ENCODE measurements at places on chromosomes 2 and 18. TPM values are rescaled to one million over a fixed set of nuclear protein-coding genes. Genes with fewer than 3 reads are reported as not detected.
A peak's percentile ranks its signal among the peaks of the same experiment; 100 is the strongest.

- H3K4me1 ChIP-seq: no peaks in the 10 kb centered on the region
- no peak for DNase-seq
- no peaks in the 10 kb centered on the region for H3K36me3 ChIP-seq
- no peak overlapping the region for H3K27ac ChIP-seq
These were observed 58.2 kb downstream of the KDM3A start for GRCh38 chr2:86499326-86499725.

DNA sequence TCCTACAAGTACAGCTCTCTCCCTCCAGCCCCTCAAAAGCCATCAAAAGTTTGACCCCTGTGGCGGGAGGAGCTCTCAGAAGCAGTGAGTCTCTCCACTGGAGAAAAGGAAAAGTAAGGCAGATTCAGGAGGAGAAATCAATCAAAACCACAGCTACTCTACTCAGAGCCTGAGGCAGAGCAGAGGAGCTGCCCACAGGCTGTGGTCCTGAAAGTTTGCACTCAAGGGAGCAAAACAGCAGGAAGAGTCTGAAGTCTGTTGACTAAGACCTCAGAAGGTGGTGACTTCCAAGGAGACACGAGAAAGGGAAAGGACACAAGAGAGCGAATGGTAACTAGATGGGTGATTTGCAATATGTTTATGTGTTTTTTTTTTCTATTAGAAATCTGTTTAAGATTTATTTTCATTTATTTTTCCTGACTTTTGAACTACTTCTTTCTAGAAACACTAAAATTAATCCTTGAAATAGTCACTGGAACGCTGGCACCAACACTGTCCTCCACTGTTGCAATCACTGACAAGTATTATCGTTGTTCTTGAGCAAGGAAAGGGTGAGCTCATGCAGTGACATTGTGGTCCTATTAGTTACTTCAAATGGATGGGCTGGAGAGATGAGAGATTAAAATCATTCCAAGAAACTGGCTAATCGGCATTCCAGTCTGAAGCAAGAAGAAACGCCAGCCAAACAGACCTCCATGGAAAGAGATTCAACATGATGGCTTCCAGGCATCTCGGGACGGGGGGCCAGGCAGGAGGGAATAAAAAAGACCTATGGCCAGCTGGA lies 35.8 kb downstream of the PID1 start:
- no peak overlapping the region for H3K4me3 ChIP-seq
- H3K36me3 ChIP-seq: peaks cover 3% of the 10 kb centered on the region
- no peak overlapping the region for H3K27ac ChIP-seq

- no peaks in the 10 kb centered on the region for H3K36me3 ChIP-seq
- H3K27ac ChIP-seq: no peak overlapping the region
- H3K27me3 ChIP-seq: no peaks in the 10 kb centered on the region
- DNase-seq: no peak
- no peak overlapping the region for H3K4me3 ChIP-seq
These were observed 8.4 kb upstream of the PLEK start for GRCh38 chr2:68356599-68357239.

DNA sequence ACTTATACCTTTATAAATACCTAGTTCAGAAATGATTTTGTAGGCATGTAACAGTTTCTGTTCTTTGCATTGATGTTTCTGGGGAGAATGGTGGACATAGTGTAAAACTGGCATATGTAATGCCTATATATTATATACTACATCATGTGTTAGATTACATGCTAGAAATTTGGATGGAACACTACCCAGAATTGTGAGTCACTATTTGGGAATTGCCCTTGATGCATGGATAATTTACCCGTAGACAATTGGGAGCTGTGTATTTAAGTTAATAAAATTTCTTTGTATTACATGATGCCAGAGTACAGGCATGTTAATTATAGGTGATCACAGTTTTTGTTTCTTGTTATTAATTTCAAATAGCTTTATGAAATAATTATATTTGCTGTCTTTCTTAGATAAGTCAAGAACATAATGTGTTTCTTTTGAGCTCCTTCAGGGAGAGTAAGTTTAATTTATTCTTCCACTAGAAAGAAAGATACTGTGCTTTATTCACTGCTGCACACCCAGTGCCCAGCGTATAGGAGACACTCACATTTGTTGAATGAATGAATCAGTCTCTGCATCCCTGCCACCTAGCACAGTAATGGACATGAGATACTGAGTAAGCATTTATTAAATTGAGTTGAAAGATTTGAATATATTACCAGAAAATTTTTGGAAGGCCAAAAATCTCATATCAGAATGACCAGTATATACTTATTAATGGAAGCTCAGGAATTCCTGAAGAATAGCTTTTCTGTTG lies 16.9 kb downstream of the ACSL3 start:
- no peak for DNase-seq
- no peaks in the 10 kb centered on the region for H3K36me3 ChIP-seq
- peaks cover 7% of the 10 kb centered on the region for H3K4me1 ChIP-seq
- H3K27ac ChIP-seq: no peak overlapping the region

DNA sequence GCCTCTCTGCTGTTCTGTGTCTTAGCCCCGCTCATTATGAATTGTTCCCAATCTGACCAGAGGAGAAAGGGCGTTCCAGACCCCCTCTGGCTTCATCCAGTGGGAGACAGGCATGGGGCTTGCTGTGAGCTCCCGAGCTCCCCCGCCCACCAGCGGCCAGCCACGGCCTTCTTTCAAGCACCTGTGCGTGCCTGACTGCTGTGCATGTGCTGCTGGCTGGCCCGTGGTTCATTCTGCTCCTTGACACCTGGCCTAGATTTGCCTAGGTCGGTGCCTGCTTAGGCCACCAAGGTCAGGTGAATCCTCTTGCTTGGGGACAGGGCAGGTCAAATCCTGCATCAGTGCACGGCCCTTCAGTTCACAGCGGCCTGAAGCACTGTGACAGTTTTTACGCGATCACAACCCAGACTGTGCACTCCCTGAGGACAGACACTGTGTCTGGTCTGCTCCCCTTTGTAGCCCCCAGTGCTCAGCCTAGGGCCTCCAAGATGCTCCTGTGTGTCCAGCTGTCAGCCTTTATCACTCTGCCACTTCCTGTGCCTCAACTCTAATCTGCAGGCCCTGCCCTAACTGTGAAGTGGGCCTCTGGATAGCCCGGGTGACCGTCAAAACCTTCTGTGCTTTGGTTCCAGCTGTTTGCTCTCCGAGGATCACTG lies 3.6 kb upstream of the LPIN1 start:
- DNase-seq: no peak
- no peak overlapping the region for H3K4me3 ChIP-seq
- no peaks in the 10 kb centered on the region for H3K27me3 ChIP-seq
- H3K36me3 ChIP-seq: no peaks in the 10 kb centered on the region
- peak overlapping the region; percentile 68 for H3K27ac ChIP-seq

- no peaks in the 10 kb centered on the region for H3K4me1 ChIP-seq
- H3K27me3 ChIP-seq: no peaks in the 10 kb centered on the region
- H3K36me3 ChIP-seq: no peaks in the 10 kb centered on the region
- H3K27ac ChIP-seq: no peak overlapping the region
- H3K4me3 ChIP-seq: no peak overlapping the region
- no peak for DNase-seq
These were observed 90.3 kb upstream of the MAP3K20 start for GRCh38 chr2:172985139-172985892.

TTC27 gene
- 12.7 TPM for polyA plus RNA-seq

SERPINB11 gene
- not detected for polyA plus RNA-seq

ALPP gene
- polyA plus RNA-seq: 1.2 TPM

USP37 gene
- 4.2 TPM for polyA plus RNA-seq

CRYGD gene
- 0.47 TPM for polyA plus RNA-seq
